ENCODE measurements at places on chromosomes 6 and 20. TPM values are rescaled to one million over a fixed set of nuclear protein-coding genes. Genes with fewer than 3 reads are reported as not detected.

DNA sequence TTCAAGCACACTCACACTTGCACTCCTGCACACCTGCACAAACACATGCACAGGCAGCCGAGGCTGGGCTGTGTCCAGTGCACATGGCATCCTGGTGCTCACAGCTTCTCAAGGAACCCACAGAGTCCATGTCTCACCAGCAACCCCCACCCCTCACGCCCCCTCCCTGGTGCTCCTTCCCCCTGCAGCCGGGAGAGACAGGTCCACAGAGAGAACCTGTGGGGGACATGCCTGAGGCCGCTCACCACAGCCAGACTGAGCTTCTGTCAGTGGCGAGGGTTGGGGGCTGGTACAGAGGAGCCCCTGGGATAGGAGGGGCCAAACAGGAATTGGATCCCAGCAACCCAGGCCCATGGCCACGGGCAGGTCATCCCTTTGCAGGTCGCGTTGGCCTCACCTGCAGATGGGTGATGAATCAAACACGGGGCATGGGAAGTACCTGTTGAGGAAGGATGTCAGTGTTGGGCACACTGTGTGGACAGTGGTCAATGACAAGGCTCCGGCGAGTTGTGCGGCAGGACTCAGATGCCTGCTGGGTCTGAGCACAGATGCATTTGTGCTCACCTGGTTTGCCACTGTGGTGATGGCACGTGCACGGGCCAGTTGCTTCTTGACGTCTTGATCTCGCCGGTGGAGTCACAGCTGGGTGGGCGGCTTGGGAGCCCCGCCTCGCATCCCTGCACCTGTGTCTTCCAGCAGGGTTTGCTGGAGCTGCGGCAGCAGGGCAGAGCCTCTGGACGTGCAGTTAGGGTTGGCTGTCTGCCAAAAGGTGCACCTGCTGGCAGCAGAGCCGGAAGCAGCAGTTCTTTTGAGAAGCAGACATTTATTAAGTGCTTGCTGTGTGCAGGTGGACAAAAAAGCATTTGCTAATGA, 113.0 kb downstream of the ERMARD start:
- DNase-seq: no peak
- H3K27ac ChIP-seq: no peak overlapping the region
- no peaks in the 10 kb centered on the region for H3K36me3 ChIP-seq
- no peaks in the 10 kb centered on the region for H3K27me3 ChIP-seq

GRCh38 chr20:24651171-24651975, 181.9 kb downstream of the SYNDIG1 start:
- no peak overlapping the region for H3K4me3 ChIP-seq
- no peaks in the 10 kb centered on the region for H3K27me3 ChIP-seq
- peaks cover 7% of the 10 kb centered on the region for H3K4me1 ChIP-seq
- no peak for DNase-seq
- H3K27ac ChIP-seq: no peak overlapping the region

The RIPOR3 gene
- 6.1 TPM for total RNA-seq

The PPP1R11 gene
- 56.7 TPM for total RNA-seq

DNA sequence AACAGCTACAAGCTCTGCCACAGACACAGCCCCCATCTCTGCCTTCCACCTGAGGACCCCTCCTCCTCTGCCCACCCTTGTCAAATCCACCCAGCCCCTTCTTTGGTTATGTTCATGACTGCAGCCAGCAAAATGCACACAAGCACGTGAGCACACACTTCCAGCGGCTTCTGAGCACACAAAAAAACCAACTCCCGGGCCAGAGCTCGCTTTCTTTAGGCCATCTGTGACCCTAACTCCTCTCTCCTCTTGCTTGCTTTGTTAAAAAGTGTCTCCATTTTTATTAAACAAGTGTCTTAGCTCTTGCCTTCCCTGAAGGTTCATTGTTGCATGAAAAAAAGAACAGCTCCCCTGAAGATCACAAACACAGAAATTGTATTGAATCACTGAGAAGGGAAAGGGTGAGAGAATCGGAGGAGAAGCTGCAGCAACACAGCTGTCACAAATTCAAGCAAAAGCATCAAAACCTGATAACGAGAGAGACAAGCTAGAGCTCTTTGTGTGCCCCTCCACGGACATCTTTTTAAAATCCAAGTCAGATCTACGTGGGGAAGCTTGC, 142.1 kb downstream of the CD83 start:
- no peaks in the 10 kb centered on the region for H3K27me3 ChIP-seq
- no peak for DNase-seq
- H3K4me3 ChIP-seq: no peak overlapping the region
- peaks cover 4% of the 10 kb centered on the region for H3K4me1 ChIP-seq
- no peaks in the 10 kb centered on the region for H3K36me3 ChIP-seq
- no peak overlapping the region for H3K27ac ChIP-seq

DNA sequence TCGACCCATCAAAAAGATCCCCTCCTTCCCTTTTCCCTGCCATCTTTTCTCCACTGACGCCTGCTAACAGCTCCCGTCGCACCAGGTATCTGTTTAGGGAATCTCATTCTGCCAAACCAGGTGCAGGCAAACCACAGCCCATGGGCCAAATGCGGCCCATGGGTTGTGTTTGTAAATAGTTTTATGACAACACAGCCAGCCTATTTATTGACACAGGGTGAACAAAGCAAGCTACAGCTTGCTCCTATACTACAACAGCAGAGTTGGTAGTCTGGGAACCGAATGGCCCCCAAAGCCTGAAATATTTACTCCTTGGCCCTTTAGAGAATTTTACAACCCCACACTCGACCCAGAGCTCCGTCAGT, 16.4 kb downstream of the NFATC2 start:
- no peak overlapping the region for H3K27ac ChIP-seq
- no peak for DNase-seq
- H3K4me3 ChIP-seq: peak overlapping the region; percentile 7
- H3K4me1 ChIP-seq: peaks cover 26% of the 10 kb centered on the region
- H3K36me3 ChIP-seq: peaks cover 4% of the 10 kb centered on the region

DNA sequence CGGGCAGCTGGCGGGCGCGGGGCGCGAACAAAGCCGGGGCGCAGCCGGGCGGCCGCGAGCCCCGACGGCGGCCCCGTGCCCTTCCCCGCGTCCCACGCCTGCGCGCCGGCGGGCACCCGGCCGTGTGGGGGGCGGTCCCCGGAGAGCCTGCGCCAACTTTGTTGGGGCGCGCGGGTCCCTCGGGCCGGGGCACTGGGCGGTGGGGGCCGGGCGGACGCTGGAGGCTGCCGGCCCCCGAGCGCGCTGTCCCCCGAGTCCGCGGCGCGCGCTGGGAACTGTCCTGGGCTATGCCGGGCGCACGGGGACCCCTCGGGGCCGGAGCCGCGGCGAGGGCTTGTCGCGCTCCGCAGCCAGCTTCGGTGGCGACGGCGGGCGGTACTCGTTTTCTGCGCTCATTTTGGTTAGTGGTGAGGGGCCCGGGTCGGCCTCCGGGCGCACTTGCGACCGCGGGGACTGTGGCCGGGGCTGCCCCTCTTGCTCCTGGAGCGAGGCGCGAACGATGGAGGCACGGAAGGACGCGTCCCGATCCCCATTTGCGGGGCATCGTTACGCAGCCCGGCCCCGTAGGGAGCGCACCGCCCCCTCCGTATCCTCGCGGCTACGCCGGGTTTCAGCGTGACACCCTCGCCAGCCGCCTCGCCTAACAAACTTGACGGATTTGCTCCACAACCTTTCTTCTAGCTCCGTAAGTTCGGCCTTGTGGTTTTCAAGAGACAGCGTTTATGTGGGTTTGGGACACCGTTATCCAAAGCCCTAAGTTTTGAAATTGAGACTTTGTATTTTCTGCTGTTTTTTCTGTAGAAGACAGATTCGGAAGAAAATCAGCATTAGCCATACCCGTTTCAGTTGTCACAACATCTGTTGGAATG, 622 bp downstream of the SS18L1 start:
- H3K4me1 ChIP-seq: peaks cover 65% of the 10 kb centered on the region
- H3K4me3 ChIP-seq: peak overlapping the region; percentile 93
- H3K27ac ChIP-seq: peak overlapping the region; percentile 93
- H3K27me3 ChIP-seq: no peaks in the 10 kb centered on the region
- peaks cover 15% of the 10 kb centered on the region for H3K36me3 ChIP-seq

- no peak overlapping the region for H3K27ac ChIP-seq
- DNase-seq: peak; percentile 47
- no peaks in the 10 kb centered on the region for H3K36me3 ChIP-seq
- no peaks in the 10 kb centered on the region for H3K4me1 ChIP-seq
These were observed 18.4 kb upstream of the DOK5 start for GRCh38 chr20:54456961-54457360.

The SOX4 gene
- 4.1 TPM for total RNA-seq

DNA sequence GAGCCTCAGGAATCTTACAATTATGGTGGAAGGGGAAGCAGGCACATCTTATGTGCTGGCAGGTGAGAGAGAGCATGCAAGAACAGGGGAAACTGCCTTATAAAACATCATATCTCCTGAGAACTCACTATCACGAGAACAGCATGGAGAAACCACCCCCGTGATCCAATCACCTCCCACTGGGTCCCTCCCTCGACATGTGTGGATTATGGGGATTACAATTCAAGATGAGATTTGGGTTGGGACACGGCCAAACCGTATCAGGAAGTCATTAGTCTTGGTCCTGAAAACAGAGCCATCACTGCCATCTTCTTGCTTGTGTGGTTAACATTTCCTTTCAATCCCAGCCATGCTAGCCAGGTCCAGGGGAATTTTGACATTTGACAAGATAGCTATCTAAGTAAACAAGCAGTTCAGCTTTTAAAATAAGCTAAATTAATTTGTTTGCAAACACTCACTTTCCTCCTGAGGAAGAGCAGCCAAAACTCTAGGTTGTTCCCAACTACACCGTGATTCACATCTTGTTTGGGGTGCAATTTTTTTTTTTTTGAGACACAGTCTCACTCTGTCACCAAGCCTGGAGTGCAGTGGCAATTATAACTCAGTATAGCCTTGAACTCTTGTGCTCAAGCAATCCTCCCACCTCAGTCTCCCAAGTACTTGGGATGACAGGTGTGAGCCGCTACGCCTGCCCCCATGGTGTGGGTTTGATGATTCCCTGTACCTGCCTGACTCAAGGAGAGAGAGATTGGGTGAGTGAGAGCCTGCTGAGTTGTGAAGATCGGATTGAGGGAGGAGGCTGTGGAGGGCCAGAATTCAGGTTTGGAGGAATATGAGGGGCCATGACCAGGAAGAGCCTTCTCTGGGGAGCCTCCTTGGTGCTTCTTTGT, 13.0 kb upstream of the PPP1R14C start:
- no peak overlapping the region for H3K27ac ChIP-seq
- no peaks in the 10 kb centered on the region for H3K27me3 ChIP-seq
- no peak for DNase-seq
- no peaks in the 10 kb centered on the region for H3K4me1 ChIP-seq

GRCh38 chr6:32886681-32887383, 32.8 kb downstream of the PSMB9 start:
- H3K4me3 ChIP-seq: no peak overlapping the region
- no peaks in the 10 kb centered on the region for H3K36me3 ChIP-seq
- H3K27ac ChIP-seq: peak overlapping the region; percentile 12
- H3K27me3 ChIP-seq: no peaks in the 10 kb centered on the region
- DNase-seq: no peak

The DYNLT1 gene
- total RNA-seq: 147 TPM

DNA sequence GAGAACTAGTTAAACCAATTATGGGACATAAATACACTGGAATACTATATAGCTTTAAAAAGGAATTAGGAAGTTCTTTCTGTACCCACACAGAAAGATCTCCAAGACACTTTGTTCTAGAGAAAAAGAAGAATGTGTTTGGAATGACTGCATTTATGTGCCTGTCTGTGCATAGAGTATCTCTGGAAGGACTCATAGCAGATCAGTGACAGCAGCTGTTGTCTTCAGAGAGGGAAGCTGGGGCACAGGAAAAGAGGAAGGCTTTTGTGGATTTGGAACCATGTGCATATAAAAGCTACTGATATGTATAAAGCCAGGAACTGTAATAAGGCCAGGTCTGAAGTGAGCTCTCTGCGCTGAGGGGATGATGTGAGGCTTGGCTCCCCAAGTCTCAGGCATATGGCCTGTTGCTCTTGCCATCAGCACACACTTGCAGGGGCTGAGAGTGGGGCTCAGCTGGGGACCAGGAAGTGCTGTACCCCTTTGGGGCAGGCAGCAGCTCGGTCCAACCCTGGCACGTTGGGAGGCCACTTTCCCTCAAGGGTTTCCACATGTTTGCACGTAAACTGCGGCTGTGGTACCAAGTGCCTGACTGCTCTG, 31.8 kb upstream of the CCDC167 start:
- no peak for DNase-seq
- no peak overlapping the region for H3K4me3 ChIP-seq
- H3K36me3 ChIP-seq: no peaks in the 10 kb centered on the region
- peaks cover 14% of the 10 kb centered on the region for H3K4me1 ChIP-seq
- no peak overlapping the region for H3K27ac ChIP-seq

The CALHM5 gene
- total RNA-seq: 2.0 TPM

- H3K4me3 ChIP-seq: no peak overlapping the region
- H3K27me3 ChIP-seq: no peaks in the 10 kb centered on the region
- DNase-seq: no peak
- H3K4me1 ChIP-seq: peaks cover 89% of the 10 kb centered on the region
These were observed 12.0 kb downstream of the SCAF8 start for GRCh38 chr6:154745243-154745642.

- H3K27ac ChIP-seq: no peak overlapping the region
- peaks cover 2% of the 10 kb centered on the region for H3K4me1 ChIP-seq
- no peak for DNase-seq
- H3K36me3 ChIP-seq: no peaks in the 10 kb centered on the region
- H3K4me3 ChIP-seq: no peak overlapping the region
These were observed 74.1 kb upstream of the PAK5 start for GRCh38 chr20:9912858-9913434.

The SLX4IP gene
- 2.1 TPM for total RNA-seq

The MUCL3 gene
- total RNA-seq: not detected

The GPLD1 gene
- total RNA-seq: 5.3 TPM

GRCh38 chr20:31991339-31991705, 18.9 kb upstream of the CCM2L start:
- H3K4me3 ChIP-seq: no peak overlapping the region
- H3K27me3 ChIP-seq: peaks cover 29% of the 10 kb centered on the region
- H3K27ac ChIP-seq: no peak overlapping the region
- H3K36me3 ChIP-seq: no peaks in the 10 kb centered on the region

The EMILIN3 gene
- 0.83 TPM for total RNA-seq

- H3K27me3 ChIP-seq: no peaks in the 10 kb centered on the region
- H3K36me3 ChIP-seq: no peaks in the 10 kb centered on the region
- H3K4me1 ChIP-seq: no peaks in the 10 kb centered on the region
- no peak overlapping the region for H3K27ac ChIP-seq
These were observed 21.7 kb upstream of the SENP6 start for GRCh38 chr6:75579951-75580350.

DNA sequence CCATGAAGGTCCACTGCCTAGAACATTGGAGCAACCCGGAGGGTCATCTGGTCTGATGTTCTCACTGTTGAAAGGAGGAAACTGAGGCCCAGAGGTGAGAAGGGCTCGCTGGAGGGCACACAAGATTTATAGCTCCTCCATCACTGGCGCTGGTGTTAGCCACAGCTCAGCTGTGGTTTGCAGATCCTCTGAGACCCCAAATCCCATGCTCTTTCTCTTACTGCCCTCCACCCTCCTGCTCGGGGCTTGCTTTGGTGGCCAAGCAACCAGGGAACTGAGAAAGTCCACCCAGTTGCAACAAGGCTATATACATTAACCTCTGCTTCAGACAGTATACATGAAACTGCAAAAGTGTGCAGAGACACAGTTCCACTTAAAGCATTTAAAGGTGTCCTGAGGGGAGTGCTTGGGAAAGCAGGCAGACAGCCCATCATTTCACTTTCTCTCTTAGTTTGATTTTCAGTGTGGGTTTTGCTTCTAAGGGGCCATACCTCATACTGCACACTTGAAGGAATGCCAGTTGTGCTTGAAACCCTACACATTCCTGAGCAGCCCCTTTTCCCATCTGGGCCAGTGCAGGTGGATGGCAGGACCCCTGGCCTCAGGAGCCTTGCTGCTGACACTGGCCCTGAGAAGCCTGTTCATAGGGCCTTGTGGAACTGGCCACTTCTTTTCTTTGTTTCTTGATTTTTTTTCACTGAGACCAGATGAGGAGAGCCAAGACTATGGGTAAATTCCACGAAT, 347.6 kb downstream of the CDC5L start:
- no peak overlapping the region for H3K27ac ChIP-seq
- H3K27me3 ChIP-seq: no peaks in the 10 kb centered on the region
- peaks cover 22% of the 10 kb centered on the region for H3K4me1 ChIP-seq
- H3K4me3 ChIP-seq: no peak overlapping the region
- peak; percentile 77 for DNase-seq
- no peaks in the 10 kb centered on the region for H3K36me3 ChIP-seq
